ENCODE measurements at places on chromosomes 7 and 10. TPM values are rescaled to one million over a fixed set of nuclear protein-coding genes. Genes with fewer than 3 reads are reported as not detected.

Gene CCDC126
- 15.5 TPM for total RNA-seq

Gene TUBB8
- 0.38 TPM for total RNA-seq

Gene FAM131B
- 0.53 TPM for total RNA-seq

Gene ITGB8
- total RNA-seq = 8.0 TPM

Gene GPER1
- 26.0 TPM for total RNA-seq

Gene IDI2
- not detected for total RNA-seq

Gene CABCOCO1
- 3.5 TPM for total RNA-seq

Gene VSIR
- total RNA-seq = 117 TPM

Gene NPTX2
- 0.62 TPM for total RNA-seq

Gene AS3MT
- 1.9 TPM for total RNA-seq

Gene CFAP58
- total RNA-seq = 1.1 TPM

Gene AKR1C1
- total RNA-seq = 54.5 TPM

Gene SAMD9L
- 64.4 TPM for total RNA-seq

Gene ZFAND2A
- 14.8 TPM for total RNA-seq

Gene TRIM50
- not detected for total RNA-seq

Gene HOGA1
- total RNA-seq = 1.1 TPM

Gene FAM25G
- not detected for total RNA-seq

Gene OR2A1
- total RNA-seq = 0.15 TPM

Gene ASCC1
- 23.9 TPM for total RNA-seq

Gene LRRC17
- total RNA-seq = 1.5 TPM

Gene ZC3HAV1L
- total RNA-seq = 7.1 TPM

Gene PGAM2
- 0.44 TPM for total RNA-seq

Gene ZNF107
- total RNA-seq = 4.3 TPM

Gene SPAG6
- 10.4 TPM for total RNA-seq

Gene HPS1
- 86.3 TPM for total RNA-seq

Gene PTPRN2
- total RNA-seq = 6.8 TPM

Gene TFPI2
- 1.9 TPM for total RNA-seq

Gene RADIL
- total RNA-seq = 9.7 TPM

Gene SPDYE5
- not detected for total RNA-seq

Gene ZNF735
- not detected for total RNA-seq

Gene CTNNA3
- not detected for total RNA-seq

Gene TLX1
- total RNA-seq = not detected

Gene ANTXRL
- total RNA-seq = not detected

Gene HOXA1
- 0.77 TPM for total RNA-seq

Gene TAS2R41
- total RNA-seq = not detected

Gene OPN4
- total RNA-seq = not detected
